SHP77 treated with DMSO at 0.1 percent for 48 hours (cell line): ENCODE measurements at places on chromosomes 2 and 18.

DNA sequence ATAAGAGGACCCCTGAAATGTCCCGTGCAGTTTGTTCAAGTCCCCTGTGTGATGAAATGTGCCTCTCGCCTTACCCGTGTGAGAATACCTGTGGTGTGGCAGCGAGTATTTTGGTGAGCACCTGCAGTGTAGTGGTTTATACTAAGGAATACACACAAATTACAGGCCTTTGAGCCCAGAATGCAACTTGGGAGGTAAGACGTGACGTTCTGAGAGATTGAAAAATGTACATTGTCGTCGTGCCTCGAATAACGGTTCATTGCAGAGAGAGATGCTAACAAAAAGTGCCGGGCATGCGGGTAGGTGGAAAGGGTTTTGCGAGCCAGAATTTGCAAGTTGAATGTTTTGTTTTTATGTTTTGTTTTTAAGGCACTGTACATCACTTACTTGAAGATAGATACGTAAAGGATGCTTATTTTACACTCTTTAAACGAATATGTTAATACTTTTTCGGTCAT, 867 bp downstream of the RBBP8 start:
- DNase-seq, result no peak

GRCh38 chr2:226234187-226234586, 565.4 kb downstream of the IRS1 start:
- no peak for DNase-seq

DNA sequence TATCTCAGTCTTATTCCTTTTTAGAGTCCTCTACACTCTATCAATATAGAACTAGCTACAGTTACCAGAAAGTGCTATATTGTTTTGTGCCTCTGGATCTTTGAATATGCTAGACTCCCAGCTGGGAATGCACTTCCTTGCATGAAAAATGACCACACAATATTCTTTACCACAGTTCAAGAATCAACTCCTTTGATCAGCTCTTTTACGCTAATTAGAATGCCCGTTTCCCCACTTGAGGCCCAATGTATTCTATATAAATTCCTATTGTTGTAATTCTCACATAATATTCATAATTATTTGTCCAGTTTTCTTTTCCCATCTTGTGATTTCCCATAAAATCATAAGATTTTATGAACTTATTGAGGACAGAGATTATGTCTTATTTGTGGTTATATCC, 142.2 kb downstream of the UBE2E3 start:
- no peak for DNase-seq

- no peak for DNase-seq
These were observed 54.7 kb upstream of the B3GNT2 start for GRCh38 chr2:62141142-62141740.
